ENCODE measurements at places on chromosomes 1 and 21. TPM values are rescaled to one million over a fixed set of nuclear protein-coding genes. Genes with fewer than 3 reads are reported as not detected.

- DNase-seq = no peak
These were observed 54.4 kb upstream of the NEK7 start for GRCh38 chr1:198102454-198102827.

DNA sequence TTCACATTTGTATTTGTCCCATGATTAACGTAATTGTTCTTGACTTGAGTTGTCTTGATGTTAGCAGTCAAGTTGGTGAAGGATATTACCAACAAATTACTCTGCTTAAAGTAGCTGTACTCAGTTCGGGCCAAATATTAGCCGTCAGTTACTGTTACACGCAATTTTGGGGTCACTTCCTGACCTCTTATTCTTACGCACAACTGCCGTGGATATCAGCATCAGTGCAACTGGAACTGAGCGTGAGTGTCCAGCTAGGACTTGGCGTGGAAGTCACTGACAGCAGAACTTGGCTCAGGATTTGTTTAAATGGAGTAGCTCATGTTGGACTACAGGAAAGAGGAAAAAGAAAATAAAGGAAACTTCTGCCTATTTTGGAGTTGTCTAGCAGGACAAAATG is 56.4 kb downstream of the ADAMTS1 start:
- no peak for DNase-seq

- no peak for DNase-seq
These were observed 36.8 kb downstream of the DHRS3 start for GRCh38 chr1:12581179-12581578.

- DNase-seq = no peak
These were observed 40.0 kb downstream of the ATP2B4 start for GRCh38 chr1:203666609-203667008.

- DNase-seq = no peak
These were observed 187.0 kb downstream of the TPR start for GRCh38 chr1:186188004-186188539.

DNA sequence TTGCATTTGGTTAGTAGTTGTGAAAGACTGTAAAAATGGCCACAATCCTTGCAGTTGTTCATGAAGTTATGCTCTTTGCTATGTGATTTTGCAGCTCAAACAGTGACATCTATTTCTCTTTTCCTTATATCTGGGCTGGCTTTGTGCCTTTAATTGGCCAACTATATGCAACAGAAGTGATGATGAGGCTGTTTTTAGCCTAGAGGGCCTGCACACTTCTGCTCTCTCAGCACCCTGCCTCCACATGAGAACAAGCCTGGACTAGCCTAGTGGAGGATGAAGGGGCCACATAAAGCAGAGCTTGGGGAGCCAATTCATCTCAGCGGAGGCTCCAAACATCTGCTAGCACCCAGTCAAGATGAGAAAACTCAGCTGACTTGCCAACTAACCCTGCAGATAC is 339.8 kb downstream of the OMA1 start:
- DNase-seq = no peak

GRCh38 chr1:47449822-47450552 is 12.1 kb downstream of the FOXD2 start:
- no peak for DNase-seq

SPOCD1 gene
- total RNA-seq = 0.19 TPM

APCS gene
- not detected for total RNA-seq

ZYG11A gene
- not detected for total RNA-seq
